ENCODE measurements at places on chromosomes 13 and 19. TPM values are rescaled to one million over a fixed set of nuclear protein-coding genes. Genes with fewer than 3 reads are reported as not detected.
A peak's percentile ranks its signal among the peaks of the same experiment; 100 is the strongest.

GRCh38 chr13:48490241-48490640 lies 42.6 kb downstream of the RCBTB2 start:
- no peak for DNase-seq

DNA sequence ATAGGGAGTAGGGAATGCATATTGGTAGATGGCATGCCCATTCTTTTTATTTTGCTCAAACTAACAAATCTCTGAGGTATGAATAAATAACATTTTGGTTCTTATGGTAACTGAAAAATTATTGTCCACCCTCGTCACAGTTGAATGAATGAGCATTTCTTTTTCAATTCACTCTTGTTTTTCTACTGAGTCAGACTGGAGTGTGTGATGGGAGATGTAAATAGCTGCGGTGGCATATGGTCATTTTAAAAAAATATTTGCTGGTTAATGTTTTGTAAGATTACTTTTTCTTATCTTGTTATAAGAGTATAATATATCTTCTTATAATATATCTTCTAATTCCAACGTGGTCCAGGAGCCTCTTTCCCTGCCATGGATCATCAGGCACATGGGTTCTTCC lies 586.5 kb downstream of the SLITRK5 start:
- no peak for DNase-seq

DNA sequence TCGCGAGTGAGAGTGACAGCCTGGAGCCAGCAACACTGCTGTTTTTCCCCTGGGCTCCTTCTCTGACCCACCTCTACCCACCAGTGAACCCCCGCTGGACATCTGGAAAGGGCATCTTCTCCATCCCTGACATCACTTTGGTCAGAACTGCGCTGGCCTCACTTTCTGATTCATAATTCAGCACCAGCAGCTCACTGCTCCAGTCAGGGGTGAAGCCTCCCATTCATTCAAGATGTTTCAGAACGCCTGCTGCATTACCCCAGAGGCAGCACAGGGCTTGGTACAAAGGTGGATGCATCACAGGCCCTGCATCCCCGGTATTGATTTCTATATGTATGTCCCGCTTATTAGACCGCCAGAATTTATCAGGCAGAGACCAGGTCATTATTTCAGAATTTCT lies 182.8 kb upstream of the TSHZ3 start:
- no peak for DNase-seq

GRCh38 chr13:95603887-95604555 lies 40.5 kb downstream of the DZIP1 start:
- no peak for DNase-seq

DNA sequence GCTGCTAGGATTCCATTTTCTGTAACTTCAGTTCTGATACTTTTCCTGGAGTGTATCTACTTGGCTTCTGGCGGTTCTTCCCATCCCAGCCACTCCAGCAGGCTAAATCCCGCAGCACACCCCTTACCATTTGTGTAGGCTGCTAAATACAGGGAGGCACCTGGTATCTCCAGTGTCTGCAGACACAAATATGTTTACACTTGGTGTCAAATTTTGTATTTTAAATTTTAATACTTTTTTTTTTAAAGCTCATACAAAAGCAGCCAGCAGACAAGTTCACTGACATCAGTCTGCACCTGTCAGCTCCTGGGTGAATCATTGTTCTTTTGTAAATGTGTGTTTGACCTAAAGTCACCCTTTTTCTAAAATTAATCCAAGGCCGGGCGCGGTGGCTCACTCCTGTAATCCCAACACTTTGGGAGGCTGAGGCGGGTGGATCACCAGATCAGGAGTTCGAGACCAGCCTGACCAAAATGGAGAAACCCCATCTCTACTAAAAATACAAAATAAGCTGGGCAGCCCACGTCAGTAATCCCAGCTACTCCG lies 3.4 kb upstream of the ZSCAN4 start:
- DNase-seq = no peak

- DNase-seq = no peak
Observed at GRCh38 chr19:15161028-15161984, 39.5 kb downstream of the NOTCH3 start.

DNA sequence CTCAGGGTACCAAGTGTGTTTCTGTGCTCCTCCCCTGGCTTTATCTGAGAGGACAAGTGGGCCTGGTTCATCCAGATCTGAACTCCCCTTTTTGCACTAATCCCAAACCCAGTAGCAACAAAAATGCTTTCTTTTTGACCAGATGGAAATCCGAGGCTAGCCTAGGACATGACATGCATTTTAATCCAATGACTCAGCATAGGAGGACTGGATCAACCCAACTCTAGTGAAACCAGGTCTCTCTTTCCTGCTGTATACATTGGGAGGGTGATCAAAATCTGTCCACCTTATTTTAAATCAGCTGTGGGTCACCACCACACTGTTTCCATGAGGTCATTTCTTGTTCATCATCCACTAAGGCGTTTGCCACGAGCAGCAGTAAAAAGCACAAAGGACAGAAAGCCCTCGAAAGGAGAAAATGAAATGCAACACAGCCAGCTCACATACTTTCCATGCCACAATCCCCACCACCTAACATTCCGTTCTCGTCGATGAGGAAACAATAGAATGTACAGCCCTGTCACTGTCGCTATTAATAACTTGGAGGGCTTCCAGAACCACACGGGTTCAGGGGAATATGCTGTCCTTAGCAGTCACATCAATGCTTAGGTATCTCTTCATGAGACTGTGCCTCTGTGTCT lies 543.0 kb downstream of the IRS2 start:
- DNase-seq = no peak

GRCh38 chr13:102558029-102558428 lies 38.8 kb upstream of the TPP2 start:
- no peak for DNase-seq

DNA sequence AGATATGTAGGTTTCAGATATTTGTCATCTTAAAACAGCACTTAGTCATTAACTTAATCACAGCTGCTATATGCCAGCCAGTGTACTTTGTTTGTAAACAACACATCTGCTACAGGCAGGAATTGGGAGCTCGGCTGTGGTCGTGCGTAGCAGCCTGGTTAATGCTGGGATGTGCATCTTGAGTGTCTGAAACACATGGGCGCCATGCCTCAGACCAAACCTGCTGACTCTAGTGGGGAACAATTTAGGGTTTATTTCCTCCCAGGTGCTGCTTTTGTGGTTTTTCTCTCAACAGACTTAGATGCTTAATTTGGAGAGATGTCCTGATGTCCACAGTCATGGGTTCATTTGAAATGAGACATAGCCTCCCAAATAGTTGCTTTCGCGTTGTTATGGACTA lies 238.5 kb upstream of the TMTC4 start:
- DNase-seq = no peak

GRCh38 chr13:49367640-49368422 lies 76.0 kb downstream of the CAB39L start:
- DNase-seq = no peak

DNA sequence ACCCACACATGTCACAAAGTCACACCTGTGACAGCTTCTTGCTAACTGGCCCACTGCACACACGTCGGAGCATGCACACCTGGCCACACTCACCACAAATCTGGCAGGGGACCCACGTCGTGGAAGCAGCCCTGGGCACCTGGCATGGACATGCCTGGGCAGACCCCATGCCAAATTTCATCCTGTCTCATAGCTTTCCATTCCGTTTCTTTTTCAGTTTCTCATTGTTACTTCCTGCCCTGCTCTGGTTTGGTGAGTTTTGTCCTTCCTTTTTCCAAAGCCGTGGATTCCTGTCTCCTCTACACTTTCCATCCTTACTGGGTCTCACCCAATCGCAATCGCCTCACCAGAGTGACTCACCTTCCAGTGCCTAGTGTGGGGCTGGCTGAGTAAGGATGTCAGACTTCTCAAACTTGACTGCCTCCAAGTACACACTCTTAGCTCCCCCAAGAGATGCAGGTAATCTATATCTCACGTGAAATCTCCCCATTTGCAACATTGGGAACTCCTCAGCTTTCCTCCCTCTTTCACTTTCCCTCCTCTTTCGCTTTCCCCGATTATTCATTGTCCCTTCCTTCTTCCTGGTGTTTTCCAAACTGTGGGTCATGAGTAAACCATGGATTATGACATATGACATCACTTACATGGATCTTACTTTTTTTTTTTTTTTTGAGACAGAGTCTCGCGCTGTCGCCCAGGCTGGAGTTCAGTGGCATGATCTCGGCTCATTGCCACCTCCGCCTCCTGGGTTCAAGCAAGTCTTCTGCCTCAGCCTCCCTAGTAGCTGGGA lies 1.6 kb upstream of the BBC3 start:
- DNase-seq = no peak

DNA sequence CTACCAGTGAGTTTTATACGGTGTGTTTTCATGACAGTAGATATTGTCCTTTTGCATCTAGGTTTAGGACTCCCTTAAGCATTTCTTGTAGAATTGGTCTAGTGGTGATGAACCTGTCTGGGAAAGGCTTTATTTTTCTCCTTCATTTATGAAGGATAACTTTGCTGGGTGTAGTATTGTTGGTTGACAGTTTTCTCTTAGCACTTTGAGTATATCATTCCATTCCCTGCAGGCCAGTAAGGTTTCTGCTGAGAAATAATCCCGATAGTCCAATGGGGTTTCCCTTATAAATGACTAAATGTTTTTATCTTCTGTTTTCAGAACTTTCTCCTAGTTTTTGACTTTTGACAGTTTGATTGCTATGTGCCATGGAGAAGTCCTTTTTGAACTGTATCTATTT lies 57.2 kb downstream of the DNAJC3 start:
- no peak for DNase-seq

DNA sequence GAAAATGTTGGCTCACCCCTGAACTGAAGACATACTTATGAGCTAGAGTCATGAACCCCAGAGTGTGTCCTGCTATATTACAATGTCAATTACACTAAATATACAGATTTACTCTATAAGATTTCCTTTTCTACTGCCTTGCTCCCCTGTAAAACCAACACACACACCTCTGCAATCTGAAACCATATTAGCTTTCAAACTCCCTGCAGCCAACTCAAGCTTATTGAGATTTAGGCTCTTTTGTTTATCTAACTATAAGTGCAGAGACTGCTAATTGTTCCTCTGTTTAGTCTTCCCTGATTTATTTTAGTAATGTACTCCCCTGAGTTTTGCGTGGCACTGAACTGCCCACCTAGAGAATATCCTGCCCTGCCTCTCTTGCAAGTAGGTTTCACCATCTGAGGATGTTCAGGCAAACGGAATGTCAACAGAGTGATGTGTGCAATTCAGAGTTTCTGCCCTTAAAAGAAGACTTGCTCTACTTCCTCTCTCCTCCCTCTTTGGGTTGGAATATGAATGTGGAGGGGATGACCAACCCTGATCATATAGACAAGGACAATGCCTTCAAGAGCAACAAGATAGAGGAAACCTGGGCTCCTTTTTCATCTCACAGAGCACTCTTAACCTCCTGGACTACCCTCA lies 22.3 kb downstream of the FAM216B start:
- no peak for DNase-seq

GRCh38 chr13:73658639-73659038 lies 475.6 kb downstream of the KLF12 start:
- no peak for DNase-seq

GRCh38 chr13:98273824-98274742 lies 97.0 kb upstream of the RNF113B start:
- DNase-seq = no peak

DNA sequence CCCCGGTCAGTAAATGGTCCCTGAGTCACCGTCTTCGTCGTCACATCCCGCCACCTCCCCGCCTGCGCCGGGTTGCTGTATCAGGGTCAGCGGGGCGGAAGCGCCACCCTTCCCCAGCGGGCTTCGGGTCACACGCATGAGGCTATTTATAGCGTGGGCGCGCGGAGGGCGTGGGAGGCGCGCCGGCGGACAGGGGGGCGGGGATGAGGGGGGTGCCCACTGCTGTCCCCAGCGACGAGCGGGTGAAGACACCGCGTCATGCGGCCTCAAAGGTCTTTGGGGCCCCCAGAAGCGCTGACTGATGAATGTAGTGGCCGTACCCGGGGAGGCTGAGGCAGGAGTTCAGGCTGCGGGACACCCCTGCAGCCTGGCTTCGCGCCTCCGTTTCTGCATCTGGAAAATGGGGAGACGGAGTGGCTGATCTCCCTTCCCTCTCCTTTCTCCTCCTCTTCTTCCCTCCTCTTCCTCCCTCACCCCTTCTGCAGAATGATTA lies 7.9 kb downstream of the UNC13A start:
- peak; percentile 61 for DNase-seq

DNA sequence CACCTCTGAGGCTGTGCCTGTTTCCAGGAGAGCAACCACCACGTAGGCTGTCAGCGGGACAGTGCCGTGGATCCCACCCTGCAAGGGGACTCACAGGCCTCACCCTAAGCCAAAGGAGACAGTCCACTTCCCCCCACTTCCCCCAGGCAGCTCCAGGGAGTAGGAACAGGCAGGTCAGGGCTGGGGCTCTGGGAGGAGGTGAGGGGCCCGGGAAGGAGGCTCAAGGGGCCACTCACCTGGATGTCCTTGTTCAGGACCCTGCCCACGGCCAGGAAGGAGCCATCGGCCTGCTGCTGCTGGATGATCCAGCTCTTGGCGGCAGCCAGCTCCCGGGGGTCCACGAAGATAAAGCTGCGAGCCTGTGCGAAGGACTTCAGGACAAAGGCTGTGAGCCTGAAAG lies 25.6 kb downstream of the F2RL3 start:
- no peak for DNase-seq

- DNase-seq = no peak
Observed at GRCh38 chr13:99800951-99801350, 170.6 kb downstream of the ZIC5 start.

GRCh38 chr13:59303433-59303832 lies 860.3 kb downstream of the DIAPH3 start:
- no peak for DNase-seq

GRCh38 chr13:102580552-102581169 lies 16.1 kb upstream of the TPP2 start:
- peak; percentile 42 for DNase-seq

- DNase-seq = no peak
Observed at GRCh38 chr13:53778937-53779336, 750.3 kb downstream of the OLFM4 start.

DNA sequence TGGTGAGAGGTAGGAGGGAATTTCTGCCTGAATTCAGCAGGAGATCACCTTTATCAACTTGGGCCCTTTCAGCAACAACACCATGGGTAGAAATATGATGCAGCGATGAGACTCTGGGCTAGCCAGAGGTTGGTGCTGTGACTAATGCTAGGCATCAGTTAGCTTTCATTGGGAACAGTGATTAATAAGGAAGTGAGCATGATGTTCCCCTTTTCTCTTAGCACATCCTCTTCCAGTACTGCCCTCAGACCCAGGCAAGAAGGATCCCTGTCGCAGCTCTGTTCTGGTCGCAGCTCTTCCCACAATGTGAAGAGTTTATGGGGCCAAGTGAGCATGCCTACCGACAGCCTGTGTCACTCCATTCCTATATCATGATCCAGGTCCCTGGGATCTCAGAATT lies 100.5 kb downstream of the FLT1 start:
- no peak for DNase-seq

GRCh38 chr13:24292481-24292880 lies 16.9 kb upstream of the C1QTNF9 start:
- DNase-seq = no peak

The MEF2B gene
- 3.7 TPM for total RNA-seq

The ERFL gene
- 0.39 TPM for total RNA-seq

The IQCN gene
- 3.8 TPM for total RNA-seq

The ZNF98 gene
- total RNA-seq = 5.7 TPM

The APC2 gene
- 130 TPM for total RNA-seq

The RAVER1 gene
- total RNA-seq = 23.8 TPM

The LHFPL6 gene
- total RNA-seq = 33.4 TPM

The CGB1 gene
- not detected for total RNA-seq

The CCNE1 gene
- 5.2 TPM for total RNA-seq

The TSEN34 gene
- total RNA-seq = 14.5 TPM

The CEACAM3 gene
- total RNA-seq = not detected

The ATP8A2 gene
- 60.4 TPM for total RNA-seq

The DMWD gene
- 77.5 TPM for total RNA-seq

The ZNF492 gene
- total RNA-seq = 0.61 TPM

The CGB5 gene
- total RNA-seq = not detected

The ZSCAN5B gene
- not detected for total RNA-seq

The CGB2 gene
- not detected for total RNA-seq
